T-cell (primary cell): ENCODE measurements at places on chromosomes 2 and 18.

DNA sequence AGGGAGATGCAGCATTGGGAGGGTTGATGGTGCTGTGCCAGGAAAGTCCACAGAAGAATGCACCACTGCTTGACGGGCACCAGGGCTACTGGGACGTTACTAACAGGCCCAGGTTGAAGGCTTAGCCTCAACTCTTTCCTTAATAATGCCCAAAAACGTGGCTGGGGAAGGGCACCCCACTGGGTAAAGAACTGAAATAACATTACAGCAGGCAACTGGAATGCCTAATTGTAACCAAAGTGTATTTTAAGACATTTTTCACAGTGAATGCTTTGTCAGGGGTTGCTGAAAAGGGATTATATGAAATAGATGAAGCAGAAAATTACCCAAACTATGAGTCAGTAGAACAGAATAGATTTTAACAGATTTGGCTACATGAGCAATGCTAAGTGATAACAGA, 191.3 kb downstream of the CMPK2 start:
- no peak for DNase-seq

GRCh38 chr2:165833156-165833555, 39.1 kb upstream of the GALNT3 start:
- DNase-seq = no peak

- DNase-seq = peak; percentile 34
Observed at GRCh38 chr18:22391407-22392345, 26.0 kb downstream of the CTAGE1 start.

GRCh38 chr2:214004463-214004862, 406.4 kb upstream of the VWC2L start:
- no peak for DNase-seq

DNA sequence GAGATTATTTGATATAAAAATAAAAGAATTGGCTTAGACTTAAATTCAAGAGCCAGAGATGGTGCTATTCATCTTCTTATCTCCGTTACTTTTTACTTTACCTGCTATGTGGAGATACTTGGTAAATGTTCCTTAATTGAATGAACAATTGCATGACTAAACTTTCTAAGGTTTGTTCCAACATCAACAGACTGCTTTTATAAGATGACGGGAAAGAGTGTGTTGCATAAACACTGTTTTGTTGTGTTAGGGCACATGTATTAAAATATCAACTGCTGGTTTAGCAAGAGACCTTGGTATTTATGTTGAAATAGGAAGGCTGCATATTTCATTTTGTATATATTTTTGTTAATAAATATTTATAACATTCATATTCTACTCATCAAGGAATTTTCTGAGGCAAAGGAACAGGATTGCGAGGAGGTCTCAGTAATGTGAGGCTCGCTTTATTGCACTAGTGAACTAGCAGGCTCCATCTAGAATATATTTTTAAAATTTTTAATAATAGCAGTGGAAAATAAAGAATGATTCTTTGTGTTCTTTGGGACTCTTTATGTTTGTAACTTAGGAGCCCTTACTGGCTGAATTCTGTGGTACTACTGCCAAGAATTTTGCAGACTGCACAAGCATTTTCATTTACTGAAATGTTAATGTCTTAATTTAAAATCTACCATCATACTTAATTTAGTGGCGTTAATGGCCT, 10.7 kb upstream of the NFE2L2 start:
- no peak for DNase-seq

- peak; percentile 13 for DNase-seq
Observed at GRCh38 chr2:151638191-151638933, 95.9 kb downstream of the NEB start.

DNA sequence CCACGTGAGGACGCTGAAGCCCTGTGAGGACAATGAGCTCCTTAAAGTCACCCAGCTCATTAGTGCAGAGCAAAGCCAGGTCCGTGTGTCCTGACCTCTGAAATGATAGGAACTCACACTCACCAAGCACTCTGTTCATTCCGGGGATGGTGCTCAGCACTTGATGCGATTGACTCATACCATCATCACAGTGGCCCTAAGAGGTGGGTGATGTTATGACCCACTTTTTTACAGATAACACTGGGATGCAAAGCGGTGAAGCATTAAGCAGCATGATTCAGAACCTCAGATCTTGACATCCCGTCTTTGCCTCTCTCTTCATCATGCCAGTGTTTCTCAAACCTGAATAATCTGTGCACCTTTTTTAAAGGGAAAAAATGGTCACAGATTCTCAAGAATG, 234.8 kb downstream of the ALPK2 start:
- DNase-seq = no peak

DNA sequence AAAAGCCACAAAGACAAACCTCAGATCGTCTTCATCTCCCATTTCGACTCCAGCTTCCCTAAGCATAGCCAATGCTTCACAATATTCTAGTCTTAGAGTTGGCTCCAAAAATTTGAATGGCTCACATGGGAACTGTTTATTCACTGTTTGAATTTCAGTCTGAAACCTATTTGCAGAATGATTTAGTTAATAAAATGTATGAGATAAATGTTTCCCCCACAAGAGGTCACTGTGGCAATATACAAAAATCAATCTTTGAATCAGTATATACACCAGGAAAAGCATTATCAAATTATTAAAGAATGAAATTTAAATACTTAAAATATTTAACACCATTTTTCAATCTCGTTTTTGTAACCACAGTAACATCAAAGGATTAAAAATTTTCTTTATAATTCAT, 40.0 kb upstream of the MCM6 start:
- no peak for DNase-seq

- no peak for DNase-seq
Observed at GRCh38 chr18:60096428-60096827, 196.6 kb downstream of the PMAIP1 start.

DNA sequence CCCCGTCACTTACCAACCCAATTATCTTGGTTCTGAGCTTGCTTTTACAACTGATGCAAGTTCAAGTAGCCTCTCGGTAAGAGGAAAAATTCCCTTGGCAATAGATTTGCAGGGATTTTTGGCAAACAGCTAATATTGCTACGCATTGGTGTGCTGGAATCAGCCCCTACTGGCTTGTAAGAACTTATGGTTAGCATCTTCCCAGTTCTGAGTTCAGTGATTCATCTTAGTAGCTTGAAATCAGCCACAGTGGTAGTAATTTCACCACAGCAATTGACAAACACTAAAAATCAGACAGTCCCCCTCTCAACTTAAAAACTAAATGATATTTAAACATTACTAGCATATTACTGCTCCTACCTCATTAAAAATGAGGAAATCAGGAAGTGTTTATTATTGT, 5.9 kb upstream of the RAX start:
- no peak for DNase-seq

DNA sequence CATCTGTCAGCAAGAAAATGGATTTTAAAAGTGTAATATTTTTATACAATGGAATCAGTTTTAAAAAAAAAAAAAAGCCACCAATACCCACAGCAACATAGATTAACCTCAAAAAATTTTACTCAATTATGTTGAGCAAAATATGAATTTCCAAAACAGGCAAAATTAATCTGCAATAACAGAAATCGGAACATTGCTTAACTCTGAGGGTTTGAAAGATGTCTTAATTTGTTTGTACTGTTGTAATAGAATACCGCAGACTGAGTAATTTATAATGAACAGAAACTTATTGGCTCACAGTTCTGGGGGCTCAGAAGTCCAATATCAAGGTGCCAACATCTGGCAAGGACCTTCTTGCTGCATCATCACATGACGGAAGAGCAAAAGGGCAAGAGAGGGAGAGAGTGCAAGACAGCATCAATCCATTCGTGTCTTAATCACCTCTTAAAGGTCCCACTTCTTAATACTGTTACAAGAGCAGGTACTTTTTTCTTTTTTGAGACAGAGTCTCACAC, 31.8 kb upstream of the TNFAIP6 start:
- no peak for DNase-seq

- no peak for DNase-seq
Observed at GRCh38 chr2:109316091-109316490, 187.1 kb downstream of the SH3RF3 start.

- no peak for DNase-seq
Observed at GRCh38 chr2:196200557-196200956, 29.2 kb upstream of the STK17B start.

DNA sequence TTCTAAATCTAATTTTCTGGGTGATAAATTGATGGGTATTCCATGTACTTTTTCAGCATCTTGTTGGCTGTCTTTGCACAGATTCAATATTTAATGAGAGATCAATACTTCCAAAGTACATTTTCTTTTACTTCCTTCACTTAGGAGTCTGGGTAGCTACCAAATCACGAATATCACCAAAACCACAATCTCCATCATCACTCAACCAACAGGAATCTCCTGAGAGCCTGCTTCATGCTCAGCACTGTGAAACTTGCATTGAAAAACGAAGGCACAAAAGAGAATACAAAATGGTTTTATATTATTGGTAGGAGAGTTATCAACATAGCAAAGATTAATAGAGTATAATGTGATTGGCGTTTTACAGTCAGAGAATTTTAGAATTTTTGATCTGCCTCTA, 261.5 kb upstream of the DSEL start:
- DNase-seq = no peak

- no peak for DNase-seq
Observed at GRCh38 chr2:128493880-128494279, 175.2 kb upstream of the HS6ST1 start.

GRCh38 chr2:185583058-185583816, 155.4 kb upstream of the FSIP2 start:
- no peak for DNase-seq

GRCh38 chr18:32259553-32259952, 69.7 kb downstream of the MEP1B start:
- no peak for DNase-seq

DNA sequence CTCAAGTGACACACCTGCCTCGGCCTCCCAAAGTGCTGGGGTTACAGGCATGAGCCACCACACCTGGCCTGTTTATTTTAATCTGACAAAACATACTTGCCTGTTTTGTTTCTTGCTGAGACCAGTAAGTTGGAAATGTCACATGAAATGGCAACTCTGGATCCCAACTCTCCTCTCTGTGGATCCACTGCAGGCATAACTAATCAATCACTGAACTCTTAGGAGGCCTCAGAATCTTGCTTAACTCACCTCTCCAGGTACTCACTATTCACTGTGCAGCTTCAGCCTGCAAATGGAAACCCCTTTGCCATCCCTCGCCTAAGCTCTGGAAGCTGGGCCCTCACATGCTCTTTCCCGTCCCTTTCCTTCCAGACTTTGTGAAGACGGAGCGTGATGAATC, 56.4 kb upstream of the ATG16L1 start:
- DNase-seq = no peak

GRCh38 chr2:26136451-26136850, 36.4 kb upstream of the GAREM2 start:
- DNase-seq = no peak

DNA sequence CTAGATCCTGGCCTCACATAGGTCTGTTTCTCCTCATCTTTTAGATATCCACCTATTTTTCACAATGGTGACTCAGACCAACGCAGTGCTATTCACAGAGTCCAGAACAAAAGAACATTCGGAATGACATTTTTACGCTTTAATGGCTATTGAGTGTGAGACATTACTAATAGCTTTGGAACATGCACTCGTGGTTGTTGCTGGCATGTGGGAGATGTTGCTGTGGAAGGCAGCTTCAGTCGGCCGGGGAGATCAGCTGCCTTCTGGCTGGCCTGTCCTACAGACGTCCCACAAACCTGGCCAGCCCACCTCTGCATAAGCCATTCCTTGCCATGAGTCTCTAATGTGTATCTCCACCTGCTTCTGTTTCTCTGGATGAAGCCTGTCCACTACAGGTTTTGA, 3.4 kb downstream of the MBP start:
- DNase-seq = no peak

DNA sequence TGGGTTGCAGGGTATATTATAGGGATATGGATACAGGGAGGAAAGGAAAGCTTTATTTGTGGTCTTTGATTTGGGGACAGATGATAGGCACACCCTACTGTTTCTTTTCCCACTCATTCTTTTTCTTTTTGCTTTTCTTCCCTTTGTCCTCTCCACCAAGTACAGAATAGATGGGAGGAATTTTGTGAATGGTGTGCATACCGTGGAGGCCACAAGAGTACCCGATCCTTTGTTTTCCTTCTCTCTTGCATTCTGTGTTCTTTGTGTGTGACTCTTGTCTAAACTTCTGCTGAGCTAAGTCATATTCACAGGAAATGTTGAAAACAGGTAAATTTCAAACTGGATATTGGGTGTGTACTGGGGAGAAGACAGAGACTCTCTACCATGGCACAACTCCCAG, 321.4 kb upstream of the SLC8A1 start:
- no peak for DNase-seq

- no peak for DNase-seq
Observed at GRCh38 chr2:234763002-234763873, 188.6 kb upstream of the SH3BP4 start.

- DNase-seq = no peak
Observed at GRCh38 chr2:24577481-24577880, 86.4 kb downstream of the NCOA1 start.

GRCh38 chr2:176491172-176491904, 222.1 kb downstream of the MTX2 start:
- no peak for DNase-seq

GRCh38 chr2:40719414-40719813, 267.5 kb upstream of the SLC8A1 start:
- no peak for DNase-seq

DNA sequence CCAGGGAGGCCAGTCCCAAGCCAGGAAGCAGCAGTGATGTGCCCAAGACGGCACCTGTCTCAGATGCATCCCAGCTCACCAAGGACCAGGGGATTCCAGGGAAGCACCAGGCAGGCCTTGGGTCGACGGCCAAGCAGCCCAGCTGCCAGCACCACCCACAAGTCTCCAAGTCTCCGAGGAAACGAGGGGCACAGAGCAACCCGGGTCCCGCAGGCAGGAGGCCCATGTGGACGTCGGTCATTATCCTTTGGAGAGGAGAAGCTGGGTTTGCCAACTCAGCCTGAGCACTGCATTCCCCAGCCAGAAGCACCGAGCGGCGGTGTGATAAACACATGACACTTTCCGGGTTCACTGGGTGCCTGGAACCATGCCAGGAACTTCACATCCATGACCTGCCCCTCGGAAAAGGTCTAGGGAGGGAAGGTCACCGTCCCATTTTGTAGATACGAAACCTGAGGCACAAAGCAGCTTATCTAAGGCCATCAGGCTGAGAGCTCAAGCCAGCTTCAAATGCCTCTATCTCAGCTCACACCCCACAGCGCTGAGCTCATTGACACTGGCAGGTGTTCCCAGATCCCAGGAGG, 104.5 kb downstream of the ZNF516 start:
- no peak for DNase-seq
